Gastrocnemius medialis (tissue), 4 donors: ENCODE measurements at places on chromosomes 12 and 14. TPM values are rescaled to one million over a fixed set of nuclear protein-coding genes. Genes with fewer than 3 reads are reported as not detected.

Gene FSCB
- not detected for total RNA-seq

Gene CYP27B1
- total RNA-seq: not detected

GRCh38 chr12:17949558-17950141 is 140.3 kb downstream of the RERGL start:
- DNase-seq: no peak

- DNase-seq: no peak
These were observed 118.3 kb downstream of the LRIG3 start for GRCh38 chr12:58801986-58802385.

GRCh38 chr12:131038961-131039950 is 85.5 kb downstream of the ADGRD1 start:
- no peak for DNase-seq
